Karpas-422 (cell line): ENCODE measurements at places on chromosomes 4 and X.
A peak's percentile ranks its signal among the peaks of the same experiment; 100 is the strongest.

DNA sequence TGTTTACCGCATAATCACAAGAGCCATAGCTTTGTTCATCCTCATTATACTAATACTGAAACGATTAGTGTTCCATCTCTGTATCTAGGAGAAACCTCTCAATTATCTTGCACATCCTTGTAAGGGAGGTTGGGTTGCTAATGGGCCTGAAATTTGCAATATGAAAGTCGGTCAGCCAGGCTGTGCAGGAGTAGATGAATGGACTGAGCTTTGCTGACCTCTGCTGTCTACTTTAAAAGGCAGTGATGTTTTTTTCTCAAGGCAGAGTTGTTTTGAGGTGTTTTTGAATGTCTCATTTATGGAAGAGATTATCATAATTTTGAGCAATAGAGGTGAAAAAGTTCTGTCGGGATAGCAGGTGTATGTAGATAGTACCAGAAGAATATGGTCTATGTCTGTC is 47.9 kb upstream of the LINC00632 start:
- H3K4me1 ChIP-seq: no peaks in the 10 kb centered on the region
- no peaks in the 10 kb centered on the region for H3K36me3 ChIP-seq
- H3K27me3 ChIP-seq: no peaks in the 10 kb centered on the region
- H3K4me3 ChIP-seq: no peak overlapping the region

- no peak overlapping the region for H3K4me3 ChIP-seq
- no peak overlapping the region for H3K27ac ChIP-seq
- peak; percentile 54 for DNase-seq
- H3K4me1 ChIP-seq: no peaks in the 10 kb centered on the region
- H3K36me3 ChIP-seq: no peaks in the 10 kb centered on the region
Observed at GRCh38 chrX:79412972-79413371, 45.8 kb upstream of the ITM2A start.

- no peaks in the 10 kb centered on the region for H3K36me3 ChIP-seq
- DNase-seq: peak; percentile 63
- no peak overlapping the region for H3K4me3 ChIP-seq
- no peaks in the 10 kb centered on the region for H3K27me3 ChIP-seq
- no peak overlapping the region for H3K27ac ChIP-seq
Observed at GRCh38 chr4:181528570-181529184, 714.5 kb upstream of the TENM3 start.

- no peak overlapping the region for H3K4me3 ChIP-seq
- no peak overlapping the region for H3K27ac ChIP-seq
- H3K4me1 ChIP-seq: no peaks in the 10 kb centered on the region
- no peaks in the 10 kb centered on the region for H3K27me3 ChIP-seq
Observed at GRCh38 chr4:69563424-69563823, 67.7 kb upstream of the UGT2B4 start.

GRCh38 chrX:19875050-19875431 is 12.4 kb downstream of the SH3KBP1 start:
- H3K4me3 ChIP-seq: peak overlapping the region; percentile 30; the same call in 1 of the 2 replicates
- peak overlapping the region; percentile 76 for H3K27ac ChIP-seq
- H3K36me3 ChIP-seq: peaks cover 6% of the 10 kb centered on the region; the same call in 1 of the 2 replicates

GRCh38 chrX:74924449-74925224 is 615 bp downstream of the NEXMIF start:
- no peak overlapping the region for H3K4me3 ChIP-seq
- no peak overlapping the region for H3K27ac ChIP-seq
- H3K4me1 ChIP-seq: no peaks in the 10 kb centered on the region; the same call in 1 of the 2 replicates
- no peaks in the 10 kb centered on the region for H3K36me3 ChIP-seq
- DNase-seq: no peak

DNA sequence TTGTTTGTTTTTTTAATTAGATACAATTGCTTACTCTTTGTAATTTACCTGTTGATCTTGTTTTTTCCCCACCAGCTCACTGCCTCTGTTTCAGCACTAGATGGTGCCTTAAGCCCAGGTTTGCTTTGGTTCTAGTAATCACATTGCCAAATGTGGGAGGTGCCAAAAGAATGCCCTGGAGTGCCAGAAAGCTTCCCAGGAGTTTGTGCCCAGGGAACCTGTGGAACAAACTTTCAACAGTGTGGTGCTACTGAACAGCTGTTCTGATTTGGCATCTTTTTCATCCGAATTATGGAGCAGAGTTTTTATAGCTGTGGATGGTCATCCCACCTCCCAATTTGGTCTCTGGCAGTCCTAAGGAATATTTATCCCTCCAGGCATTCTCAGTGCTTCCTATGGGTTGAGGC is 1000.7 kb downstream of the STIM2 start:
- no peak overlapping the region for H3K27ac ChIP-seq
- no peak overlapping the region for H3K4me3 ChIP-seq
- DNase-seq: no peak
- H3K27me3 ChIP-seq: no peaks in the 10 kb centered on the region

GRCh38 chr4:155789391-155789790 is 30.6 kb downstream of the GUCY1B1 start:
- DNase-seq: peak; percentile 89
- H3K36me3 ChIP-seq: no peaks in the 10 kb centered on the region
- H3K4me3 ChIP-seq: peak overlapping the region; percentile 61

DNA sequence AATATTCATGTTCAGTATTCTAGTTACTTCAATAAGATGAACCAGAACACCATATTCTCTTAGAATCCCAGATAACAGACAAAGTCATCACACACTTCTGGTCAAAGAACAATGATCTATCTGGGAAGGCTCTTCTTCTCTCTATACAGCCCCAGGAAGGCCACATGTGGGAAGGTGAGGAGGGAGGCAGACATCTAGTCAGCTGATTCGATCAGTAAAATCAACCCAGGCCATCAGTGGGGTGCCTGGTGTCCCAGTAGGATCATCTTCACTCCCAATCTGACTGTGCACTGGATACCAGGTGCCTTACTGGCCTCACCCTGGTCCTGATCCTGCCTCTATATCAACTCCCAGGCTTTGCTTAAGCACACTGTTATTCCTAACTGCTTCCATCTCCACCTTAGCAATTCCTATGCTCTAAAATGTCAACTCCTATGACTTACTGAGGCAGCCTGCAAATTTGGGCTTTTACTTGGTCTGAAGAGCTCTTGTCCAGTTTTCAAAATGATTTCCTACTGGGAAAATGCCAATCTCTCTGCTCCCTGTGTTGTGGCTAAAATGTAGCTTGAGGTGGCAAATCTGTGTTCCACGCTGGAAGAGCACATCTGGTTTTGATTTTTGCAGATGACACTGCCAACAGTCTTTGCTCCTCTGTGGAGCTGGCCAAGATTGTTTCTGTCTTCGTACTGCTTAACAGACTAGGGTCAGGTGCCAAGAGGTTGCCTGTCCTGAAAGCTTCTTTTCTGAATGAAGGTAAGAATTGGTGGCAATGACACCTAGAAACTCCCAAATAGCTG is 128.7 kb downstream of the MGST2 start:
- no peak for DNase-seq
- H3K4me1 ChIP-seq: peaks cover 11% of the 10 kb centered on the region
- H3K27me3 ChIP-seq: no peaks in the 10 kb centered on the region
- H3K36me3 ChIP-seq: no peaks in the 10 kb centered on the region

- no peak overlapping the region for H3K27ac ChIP-seq
- no peaks in the 10 kb centered on the region for H3K36me3 ChIP-seq
- H3K27me3 ChIP-seq: no peaks in the 10 kb centered on the region
- no peak overlapping the region for H3K4me3 ChIP-seq
- no peak for DNase-seq
- H3K4me1 ChIP-seq: no peaks in the 10 kb centered on the region
Observed at GRCh38 chr4:152693871-152694270, 14.1 kb upstream of the TMEM154 start.

DNA sequence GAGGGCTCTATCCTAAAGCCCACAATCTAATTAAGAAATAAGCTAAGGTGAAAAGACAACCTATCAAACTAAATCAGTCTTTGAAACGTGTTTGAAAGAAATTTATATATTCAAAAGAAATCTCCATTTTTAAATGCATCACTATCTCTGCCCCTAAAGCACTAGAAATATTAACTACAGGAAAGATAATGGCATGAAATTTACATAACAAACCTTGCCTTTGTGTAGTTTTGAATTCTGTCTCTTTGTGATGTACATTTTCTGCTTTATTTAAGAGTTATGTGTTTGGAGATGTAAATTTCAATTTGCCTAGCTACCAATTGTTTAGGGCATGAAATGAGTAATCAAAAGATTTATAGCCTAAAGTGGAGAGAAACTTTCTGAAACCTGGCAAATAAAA is 286.1 kb upstream of the TBX22 start:
- no peaks in the 10 kb centered on the region for H3K27me3 ChIP-seq
- no peak overlapping the region for H3K4me3 ChIP-seq
- no peaks in the 10 kb centered on the region for H3K36me3 ChIP-seq
- H3K27ac ChIP-seq: no peak overlapping the region

GRCh38 chr4:80343887-80344286 is 8.4 kb downstream of the CFAP299 start:
- H3K4me3 ChIP-seq: no peak overlapping the region
- H3K27me3 ChIP-seq: no peaks in the 10 kb centered on the region
- no peaks in the 10 kb centered on the region for H3K4me1 ChIP-seq
- no peak overlapping the region for H3K27ac ChIP-seq
- H3K36me3 ChIP-seq: no peaks in the 10 kb centered on the region

DNA sequence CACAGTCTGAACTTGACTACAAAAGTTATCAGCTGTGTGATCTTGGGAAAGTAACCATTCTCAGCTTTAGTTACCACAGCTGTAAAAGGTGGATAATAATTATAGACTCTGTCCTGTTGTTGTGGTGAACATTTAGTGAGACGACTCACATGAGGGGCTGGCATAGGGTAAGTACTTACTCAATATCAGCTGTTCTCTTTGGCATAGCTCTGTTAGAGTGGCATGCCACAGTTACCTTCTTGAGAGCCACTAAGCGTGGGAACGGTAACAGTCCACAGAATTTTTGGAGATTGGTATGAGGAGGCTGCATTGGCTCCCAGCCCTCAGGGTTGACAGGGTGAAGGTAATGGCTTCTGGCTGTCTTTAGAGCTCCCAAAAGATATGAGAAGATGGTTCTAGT is 13.2 kb upstream of the HAND2 start:
- H3K4me1 ChIP-seq: no peaks in the 10 kb centered on the region
- no peak overlapping the region for H3K4me3 ChIP-seq
- H3K36me3 ChIP-seq: no peaks in the 10 kb centered on the region

DNA sequence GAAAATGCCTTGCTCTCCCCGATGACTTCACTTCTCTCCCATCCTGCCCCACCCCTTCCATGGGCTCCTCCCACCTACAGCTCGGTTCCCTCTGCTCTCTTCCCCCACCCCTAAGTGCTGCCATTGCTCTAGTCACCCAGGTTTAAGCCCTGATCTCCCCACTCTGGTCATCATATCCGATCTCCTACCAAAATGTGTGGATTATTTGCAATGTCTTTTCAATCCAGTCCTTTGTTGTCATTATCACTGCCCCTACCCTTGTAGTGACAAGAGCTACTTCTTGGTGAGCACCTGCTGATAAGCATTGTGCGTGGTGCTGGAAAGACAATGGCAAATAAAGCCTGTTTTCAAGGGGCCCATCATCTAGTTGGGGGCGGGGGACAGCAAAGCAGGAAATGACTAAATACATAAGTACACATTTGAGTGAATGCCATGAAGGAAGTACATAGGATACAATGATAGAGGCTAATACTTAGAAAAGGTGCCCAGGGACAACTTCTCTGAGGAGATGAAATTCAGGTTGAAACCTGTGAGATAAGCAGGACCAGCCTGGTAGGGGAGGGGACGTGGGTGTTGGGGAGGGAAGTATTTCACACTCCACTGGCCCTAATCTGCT is 63.8 kb downstream of the DLG3 start:
- H3K27me3 ChIP-seq: no peaks in the 10 kb centered on the region
- no peak overlapping the region for H3K4me3 ChIP-seq
- DNase-seq: no peak
- H3K27ac ChIP-seq: no peak overlapping the region
